ENCODE measurements at places on chromosomes 7 and 10.
A peak's percentile ranks its signal among the peaks of the same experiment; 100 is the strongest.

DNA sequence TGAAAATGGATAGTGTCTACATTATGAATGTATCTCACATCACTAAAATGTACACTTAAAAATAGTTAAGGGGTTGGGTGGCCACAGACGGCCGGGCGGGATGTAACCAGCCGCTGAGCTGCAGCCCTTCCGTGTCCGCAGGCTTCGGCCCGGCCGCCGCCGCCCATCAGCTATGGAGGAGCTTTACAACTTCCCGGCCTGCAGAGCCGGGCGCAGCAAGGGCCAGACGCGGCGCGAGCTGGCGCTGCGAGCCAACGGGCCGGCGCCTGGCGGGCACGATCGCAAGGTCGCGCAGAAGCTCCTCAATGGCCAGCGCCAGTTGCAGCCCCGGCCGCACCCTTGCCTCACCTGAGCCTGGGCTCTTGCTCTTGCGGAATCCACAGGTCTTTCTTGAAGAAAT lies 69.1 kb downstream of the KMT2C start:
- no peaks in the 10 kb centered on the region for H3K27me3 ChIP-seq
- DNase-seq, result no peak
- H3K4me1 ChIP-seq, result peaks cover 18% of the 10 kb centered on the region
- H3K4me3 ChIP-seq, result no peak overlapping the region

GRCh38 chr10:88557658-88558057 lies 25.5 kb downstream of the RNLS start:
- H3K4me3 ChIP-seq, result no peak overlapping the region
- DNase-seq, result no peak
- H3K36me3 ChIP-seq, result no peaks in the 10 kb centered on the region
- H3K27me3 ChIP-seq, result no peaks in the 10 kb centered on the region

- DNase-seq, result no peak
- no peaks in the 10 kb centered on the region for H3K27me3 ChIP-seq
- no peaks in the 10 kb centered on the region for H3K36me3 ChIP-seq
- peaks cover 4% of the 10 kb centered on the region for H3K4me1 ChIP-seq
Observed at GRCh38 chr7:46606761-46607160, 685.7 kb upstream of the IGFBP3 start.

- H3K4me1 ChIP-seq, result peaks cover 20% of the 10 kb centered on the region
- peak overlapping the region; percentile 92 for H3K27ac ChIP-seq
- no peak for DNase-seq
Observed at GRCh38 chr7:135774284-135774683, 25.7 kb upstream of the FAM180A start.

DNA sequence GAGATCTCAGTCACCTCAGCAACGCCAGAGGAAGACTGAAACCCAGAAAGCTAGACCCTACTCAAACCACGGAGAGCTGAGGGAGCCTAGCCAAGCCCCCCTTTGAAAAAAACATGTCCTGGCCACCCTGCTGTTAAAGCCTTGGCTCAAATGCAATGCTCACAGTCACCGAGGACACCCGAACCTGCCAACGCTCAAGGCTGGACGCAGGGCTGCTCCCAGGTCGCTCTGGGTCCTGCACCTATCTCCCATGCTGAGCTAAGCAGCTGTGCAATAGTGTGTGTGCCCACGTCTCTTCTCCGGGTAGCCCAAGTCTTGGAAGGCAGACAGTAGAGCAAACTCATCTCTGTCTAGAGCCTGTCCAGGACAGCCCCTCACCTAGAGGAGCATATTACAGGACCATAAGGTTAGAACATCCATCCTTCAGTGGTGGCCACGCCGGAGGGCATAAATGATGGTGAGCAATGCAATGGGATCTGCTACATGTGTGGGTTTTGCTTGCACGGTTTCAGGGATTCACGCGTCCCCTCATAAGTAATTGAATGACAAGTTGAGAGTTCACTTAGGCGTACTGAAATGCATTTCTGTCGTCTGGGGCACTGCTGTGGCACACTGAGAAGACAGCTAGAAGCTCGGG lies 94.2 kb upstream of the DDC start:
- no peak overlapping the region for H3K4me3 ChIP-seq
- no peak for DNase-seq
- H3K27me3 ChIP-seq, result no peaks in the 10 kb centered on the region
- H3K27ac ChIP-seq, result no peak overlapping the region

- H3K36me3 ChIP-seq, result no peaks in the 10 kb centered on the region
- no peak overlapping the region for H3K4me3 ChIP-seq
- H3K27ac ChIP-seq, result no peak overlapping the region
Observed at GRCh38 chr10:88901206-88901983, 21.4 kb downstream of the STAMBPL1 start.

- H3K36me3 ChIP-seq, result peaks cover 3% of the 10 kb centered on the region
- peak overlapping the region; percentile 86 for H3K27ac ChIP-seq
- peaks cover 47% of the 10 kb centered on the region for H3K4me1 ChIP-seq
- DNase-seq, result no peak
- H3K4me3 ChIP-seq, result peak overlapping the region; percentile 40
Observed at GRCh38 chr10:102775201-102775934, 31.6 kb downstream of the WBP1L start.

- H3K36me3 ChIP-seq, result no peaks in the 10 kb centered on the region
- no peak overlapping the region for H3K27ac ChIP-seq
- H3K27me3 ChIP-seq, result no peaks in the 10 kb centered on the region
- H3K4me3 ChIP-seq, result no peak overlapping the region
- H3K4me1 ChIP-seq, result no peaks in the 10 kb centered on the region
Observed at GRCh38 chr7:41167836-41168235, 535.1 kb downstream of the INHBA start.

- H3K27me3 ChIP-seq, result no peaks in the 10 kb centered on the region
- no peak for DNase-seq
- H3K36me3 ChIP-seq, result peaks cover 4% of the 10 kb centered on the region
- no peak overlapping the region for H3K4me3 ChIP-seq
- H3K4me1 ChIP-seq, result peaks cover 6% of the 10 kb centered on the region
- peak overlapping the region; percentile 56 for H3K27ac ChIP-seq
Observed at GRCh38 chr10:21399392-21400035, 126.0 kb downstream of the SKIDA1 start.

GRCh38 chr7:27156508-27156898 lies at the start of gene HOXA7:
Gene HOXA7, minus strand, starts transcription at chr7:27156675. Its CDS starts 130 bp downstream, at chr7:27156545.
- H3K27me3 ChIP-seq, result peaks cover 89% of the 10 kb centered on the region
- DNase-seq, result no peak
- peak within 1 kb of the TSS; percentile 85 for H3K27ac ChIP-seq
- peaks cover 2% of the 10 kb centered on the region for H3K36me3 ChIP-seq
- peaks cover 7% of the 10 kb centered on the region for H3K4me1 ChIP-seq

DNA sequence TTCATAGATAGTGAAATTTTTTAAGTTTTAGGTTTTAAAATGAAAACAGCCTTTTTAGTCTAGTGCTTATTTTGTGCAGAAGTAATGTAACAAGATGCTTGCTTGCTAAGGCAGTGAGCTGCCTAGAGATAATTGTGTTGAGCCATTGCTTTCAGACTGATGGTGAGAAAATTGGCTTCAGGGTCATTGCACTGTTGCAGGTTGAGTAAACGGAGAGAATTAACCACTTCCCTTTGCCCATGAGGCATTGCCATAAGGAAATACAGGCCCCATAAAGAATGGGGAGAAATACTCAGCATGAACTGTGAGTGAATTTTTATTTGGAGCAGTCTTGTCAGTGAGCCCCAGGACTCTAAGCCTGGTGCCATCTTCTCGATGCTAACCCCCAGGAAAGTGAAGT lies 140.5 kb downstream of the LRRC4 start:
- no peak for DNase-seq
- H3K4me3 ChIP-seq, result no peak overlapping the region
- H3K36me3 ChIP-seq, result peaks cover 18% of the 10 kb centered on the region
- H3K27me3 ChIP-seq, result no peaks in the 10 kb centered on the region

DNA sequence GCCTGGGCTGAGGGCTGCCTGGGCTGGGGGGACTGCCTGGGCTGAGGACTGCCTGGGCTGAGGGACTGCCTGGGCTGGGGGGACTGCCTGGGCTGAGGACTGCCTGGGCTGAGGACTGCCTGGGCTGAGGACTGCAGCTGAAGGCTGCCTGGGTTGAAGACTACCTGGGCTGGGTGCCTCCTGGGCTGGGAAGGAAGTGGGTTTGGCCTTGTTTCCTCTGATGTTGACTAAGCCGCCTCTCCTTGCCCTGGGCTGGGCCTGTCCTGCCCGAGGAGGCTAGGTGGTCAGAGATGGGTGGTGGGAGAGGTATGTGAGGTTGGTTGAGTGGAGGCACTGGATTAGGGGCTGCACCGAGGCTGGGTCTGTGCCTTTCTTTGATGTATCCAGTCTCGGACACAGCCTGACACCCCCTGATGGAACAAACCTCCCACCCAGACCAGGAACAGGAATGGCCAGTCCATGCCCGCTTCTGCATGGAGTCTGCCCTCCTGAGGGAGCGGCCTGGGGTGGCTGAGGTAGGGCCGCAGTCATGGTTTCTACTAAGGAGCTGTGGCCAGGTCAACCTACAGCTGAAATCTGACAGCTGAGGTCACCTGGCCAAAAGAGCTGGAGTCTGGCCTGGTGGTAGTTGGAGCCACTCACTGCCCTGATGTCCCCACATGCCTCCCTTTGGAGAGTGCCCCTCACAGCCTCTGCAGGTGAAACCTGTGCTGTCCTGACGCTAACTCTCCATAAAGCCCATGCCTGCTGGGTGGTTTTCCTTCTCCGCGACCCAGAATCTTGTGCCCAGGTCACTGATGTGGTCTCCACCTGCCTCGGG lies 22.3 kb downstream of the SCART1 start:
- no peak overlapping the region for H3K27ac ChIP-seq
- no peaks in the 10 kb centered on the region for H3K27me3 ChIP-seq
- no peak for DNase-seq

DNA sequence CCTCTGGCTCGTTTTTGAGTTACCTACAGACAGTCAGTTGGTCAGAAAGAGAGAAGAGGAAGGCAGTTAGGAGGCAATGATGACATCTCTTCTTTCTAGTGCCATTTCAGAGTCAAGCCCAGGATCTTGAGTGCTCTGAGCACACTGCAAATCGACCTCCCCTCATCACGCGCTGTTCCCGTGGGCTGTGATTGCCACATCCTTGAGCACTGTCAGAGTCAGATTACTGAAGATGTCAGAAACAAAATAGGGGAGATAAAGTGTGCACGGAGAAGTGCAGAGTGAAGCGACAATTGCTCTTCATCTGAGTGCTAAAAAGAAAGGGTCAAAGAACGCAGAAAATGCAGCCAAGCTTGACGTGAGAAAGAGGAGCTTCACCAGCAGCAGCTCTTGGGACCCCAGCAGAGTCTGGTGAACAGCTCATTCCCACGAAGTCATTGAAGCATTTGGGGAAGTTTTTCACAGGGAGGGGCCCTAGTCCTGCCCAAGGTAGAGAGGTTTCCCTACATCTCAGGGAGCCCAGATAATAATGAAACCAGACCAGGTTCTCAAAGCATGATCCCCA lies 661.7 kb upstream of the AUTS2 start:
- H3K27me3 ChIP-seq, result peaks cover 4% of the 10 kb centered on the region
- peaks cover 2% of the 10 kb centered on the region for H3K36me3 ChIP-seq
- no peaks in the 10 kb centered on the region for H3K4me1 ChIP-seq
- H3K4me3 ChIP-seq, result no peak overlapping the region
- H3K27ac ChIP-seq, result no peak overlapping the region

GRCh38 chr7:39085590-39086049 lies 107.9 kb downstream of the POU6F2 start:
- H3K36me3 ChIP-seq, result no peaks in the 10 kb centered on the region
- H3K4me1 ChIP-seq, result peaks cover 21% of the 10 kb centered on the region
- DNase-seq, result no peak
- H3K4me3 ChIP-seq, result peak overlapping the region; percentile 35
- peaks cover 11% of the 10 kb centered on the region for H3K27me3 ChIP-seq

GRCh38 chr10:21130108-21130507 lies 233.0 kb upstream of the NEBL start:
- H3K27ac ChIP-seq, result no peak overlapping the region
- H3K4me1 ChIP-seq, result peaks cover 11% of the 10 kb centered on the region
- no peaks in the 10 kb centered on the region for H3K27me3 ChIP-seq
- no peak for DNase-seq
- no peak overlapping the region for H3K4me3 ChIP-seq

- no peak overlapping the region for H3K4me3 ChIP-seq
- H3K4me1 ChIP-seq, result no peaks in the 10 kb centered on the region
- no peak for DNase-seq
- no peaks in the 10 kb centered on the region for H3K36me3 ChIP-seq
- H3K27me3 ChIP-seq, result no peaks in the 10 kb centered on the region
- no peak overlapping the region for H3K27ac ChIP-seq
Observed at GRCh38 chr7:110994028-110994967, 96.6 kb upstream of the LRRN3 start.

DNA sequence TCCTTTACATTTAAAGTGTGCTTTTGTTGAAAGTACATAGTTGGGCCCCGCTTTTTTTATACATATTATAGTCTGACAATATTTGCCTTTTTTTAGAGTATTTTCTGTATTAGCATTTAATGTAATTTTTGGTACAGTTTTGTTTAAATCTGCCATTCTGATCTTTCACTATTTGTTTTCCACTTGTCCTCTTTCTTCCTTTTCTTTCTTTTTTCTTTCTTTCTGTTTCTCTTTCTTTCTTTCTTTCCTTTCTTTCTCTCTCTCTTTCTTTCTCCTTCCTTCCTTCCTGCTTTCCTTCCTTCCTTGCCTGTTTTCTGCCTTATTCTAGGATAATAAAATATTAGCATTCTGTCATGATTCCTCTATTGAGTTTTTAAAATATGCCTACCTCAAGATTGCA lies 9.5 kb downstream of the LIPK start:
- H3K36me3 ChIP-seq, result no peaks in the 10 kb centered on the region
- no peak overlapping the region for H3K27ac ChIP-seq
- peaks cover 4% of the 10 kb centered on the region for H3K27me3 ChIP-seq
- H3K4me1 ChIP-seq, result no peaks in the 10 kb centered on the region
- no peak for DNase-seq

DNA sequence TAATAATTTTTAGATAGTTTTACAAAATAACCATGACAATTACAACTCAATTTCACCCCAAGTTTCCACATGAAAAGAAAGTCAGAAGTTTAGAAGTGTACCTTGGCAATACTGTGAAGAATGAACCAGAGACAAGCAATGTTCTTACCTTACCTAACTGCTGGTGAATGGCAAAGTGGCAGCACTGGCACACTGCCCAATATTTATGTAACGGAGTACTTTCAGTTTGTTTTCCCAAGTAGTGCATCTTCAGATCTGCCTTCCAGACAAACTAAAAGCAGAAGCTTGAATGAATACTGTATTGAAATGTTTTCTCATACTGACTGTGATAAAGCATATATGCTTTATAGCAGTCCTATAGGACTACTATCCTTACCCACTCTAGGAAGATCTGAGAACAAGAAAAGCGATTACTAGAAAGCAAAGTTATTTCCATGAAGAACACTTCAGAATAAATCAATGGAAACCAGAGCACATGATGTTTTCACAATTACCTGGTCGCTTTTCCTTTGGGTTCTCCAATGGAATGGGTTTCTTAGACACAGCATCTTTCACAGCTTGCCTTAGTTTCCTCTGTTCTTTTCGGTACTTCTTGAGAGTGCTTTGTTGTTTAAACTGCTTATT lies 1.5 kb downstream of the NOC3L start:
- H3K4me3 ChIP-seq, result peak overlapping the region; percentile 94
- H3K27me3 ChIP-seq, result peaks cover 15% of the 10 kb centered on the region
- H3K4me1 ChIP-seq, result peaks cover 13% of the 10 kb centered on the region
- DNase-seq, result no peak

DNA sequence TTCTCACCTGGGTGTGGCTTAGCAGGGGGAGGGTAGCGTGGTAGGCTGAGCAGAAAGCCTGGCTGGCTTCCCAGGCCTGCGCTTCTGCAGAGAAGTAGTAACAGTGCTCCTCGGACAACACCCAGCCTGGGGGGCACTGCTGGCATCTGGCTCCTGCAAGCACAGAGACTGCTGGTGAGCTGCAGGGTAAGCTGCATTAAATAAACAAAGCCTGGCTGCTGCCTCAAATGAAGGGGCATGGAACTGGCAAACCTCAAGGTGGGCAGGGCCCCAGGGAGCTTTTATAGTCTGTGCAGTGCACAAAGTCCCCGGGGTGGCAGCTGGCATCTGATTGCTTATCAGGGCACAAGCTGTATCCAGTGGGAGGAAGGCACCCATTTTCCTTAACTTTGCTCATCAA lies 3.9 kb downstream of the KLRG2 start:
- no peak for DNase-seq
- no peak overlapping the region for H3K4me3 ChIP-seq
- no peak overlapping the region for H3K27ac ChIP-seq
- H3K27me3 ChIP-seq, result peaks cover 29% of the 10 kb centered on the region

All from progenitor cell of endocrine pancreas (in vitro differentiated cells).